Islet precursor cell (in vitro differentiated cells): ENCODE measurements at places on chromosomes 16 and 17.

GRCh38 chr17:57439651-57440050 lies 183.3 kb downstream of the MSI2 start:
- no peak for DNase-seq

GRCh38 chr17:72624652-72625051 lies 467.8 kb downstream of the SLC39A11 start:
- DNase-seq, result no peak

DNA sequence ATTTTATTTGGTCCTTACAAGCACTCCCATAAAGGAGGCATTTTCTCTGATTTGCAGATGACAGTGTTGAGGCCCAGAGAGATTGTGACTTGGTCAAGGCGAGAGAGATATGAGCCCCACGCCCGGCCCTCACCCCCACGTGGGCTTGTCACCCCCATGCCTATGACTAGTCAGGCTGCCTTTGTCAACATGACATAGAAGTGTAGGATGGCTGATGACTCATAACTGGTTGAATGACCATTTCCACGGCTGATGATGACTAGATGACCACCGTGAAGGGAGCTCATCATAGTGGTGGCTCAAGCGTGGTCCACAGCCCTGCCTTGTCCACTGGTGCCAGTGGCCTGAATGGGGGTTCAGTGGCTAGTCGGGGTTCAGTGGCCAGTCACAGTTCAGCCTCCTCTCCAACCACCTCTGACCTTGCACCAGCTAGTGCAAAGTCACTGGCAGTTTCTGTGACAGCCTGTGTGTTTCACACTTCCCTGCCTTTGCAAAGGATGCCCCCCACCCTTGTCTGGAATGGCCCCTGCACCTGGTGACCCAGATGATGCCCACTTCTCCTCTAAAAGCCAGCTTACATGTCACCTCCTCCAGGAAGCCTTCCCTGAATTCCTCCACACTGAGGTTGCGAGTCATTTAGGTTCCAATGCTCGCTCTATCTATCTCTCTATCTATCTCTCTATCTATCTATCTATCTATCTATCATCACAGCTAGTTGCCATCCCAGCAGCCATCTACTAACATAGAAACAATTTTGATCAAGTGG lies 3.8 kb upstream of the WSCD1 start:
- DNase-seq, result no peak

DNA sequence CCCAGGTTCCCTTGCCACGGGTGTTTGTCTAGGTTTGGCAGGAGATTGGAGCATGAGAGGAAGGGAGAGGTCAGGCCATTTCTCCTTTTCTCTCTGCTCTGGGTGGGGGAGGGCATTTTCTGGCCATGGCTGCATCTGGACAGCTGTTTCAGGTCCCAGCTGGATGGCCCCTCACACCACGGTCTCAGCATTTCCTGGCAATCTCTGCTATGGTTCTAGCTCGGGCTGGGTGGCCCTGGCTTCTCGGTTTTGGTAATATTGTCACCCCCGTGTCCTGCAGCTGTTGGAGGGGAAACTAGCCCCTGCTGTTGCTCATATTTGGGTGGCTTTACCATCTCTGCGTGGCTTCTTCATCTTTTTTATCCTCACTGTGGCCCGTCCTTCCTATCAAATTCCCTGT lies 11.5 kb upstream of the NLRP1 start:
- DNase-seq, result peak; percentile 25

GRCh38 chr17:20284570-20285295 lies 182.6 kb downstream of the LGALS9B start:
- no peak for DNase-seq

DNA sequence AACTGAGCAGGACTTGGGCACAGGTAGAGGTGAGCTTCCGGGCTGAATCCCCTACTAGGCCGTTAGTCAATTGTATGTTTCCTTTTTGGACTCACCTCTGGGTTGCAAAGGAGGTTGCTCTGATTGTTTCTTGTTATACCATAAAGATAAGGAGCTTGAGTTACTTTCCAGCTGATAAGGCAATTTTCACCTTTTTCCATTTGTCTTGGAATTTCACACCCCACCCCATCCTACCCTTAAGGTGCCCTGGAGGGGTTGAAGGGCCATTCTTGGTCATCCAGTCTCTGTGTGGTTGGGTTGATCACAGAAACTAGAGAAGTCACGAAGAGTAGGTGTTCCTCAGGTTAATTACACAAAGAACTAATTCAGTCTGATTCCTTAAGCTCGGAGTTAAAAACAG lies 162.2 kb downstream of the CDH13 start:
- DNase-seq, result no peak
